Caki2 (cell line): ENCODE measurements at places on chromosomes 4 and X.
A peak's percentile ranks its signal among the peaks of the same experiment; 100 is the strongest.

DNA sequence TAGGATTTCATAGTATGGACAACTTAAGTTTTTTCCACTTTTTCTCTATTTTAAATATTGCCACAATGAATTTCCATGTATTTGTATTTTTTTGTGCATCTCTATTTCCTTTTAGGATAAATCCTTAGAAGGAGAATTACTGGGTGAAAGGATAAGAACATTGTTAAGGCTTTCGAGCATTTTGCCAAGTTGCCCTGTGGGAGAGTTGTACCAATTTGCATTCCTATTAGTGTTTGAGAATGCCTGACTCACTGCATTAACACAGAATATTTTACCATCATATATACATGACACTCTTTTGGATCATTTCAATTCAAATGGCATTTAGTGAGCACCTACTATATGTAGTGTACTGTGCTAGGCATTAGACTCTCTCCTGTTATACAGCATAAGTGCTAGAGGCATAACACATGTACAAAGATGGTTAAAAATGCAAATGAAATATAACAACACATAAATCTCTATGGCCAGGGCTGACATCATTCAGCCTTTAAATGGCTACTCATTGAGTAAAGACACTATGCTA is 57.0 kb downstream of the PLAC1 start:
- DNase-seq = no peak

DNA sequence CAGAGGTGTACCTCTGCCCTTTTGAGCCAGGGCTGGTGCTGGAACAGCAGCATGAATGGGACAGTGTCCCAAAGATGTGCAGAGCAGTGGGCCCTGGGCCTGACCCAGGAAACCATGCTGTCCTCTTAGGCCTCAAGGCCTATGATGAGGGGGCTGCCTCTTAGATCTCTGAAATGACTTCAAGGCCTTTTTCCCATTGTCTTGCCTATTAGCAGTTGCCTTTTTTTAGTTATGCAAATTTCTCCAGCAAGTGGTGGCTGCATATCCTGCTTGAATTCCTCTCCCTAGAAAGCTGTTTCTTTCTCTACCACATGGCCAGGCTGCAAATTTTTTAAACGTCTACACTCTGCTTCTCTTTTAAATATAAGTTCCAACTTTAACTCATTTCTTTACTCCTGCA is 160.3 kb downstream of the CFAP299 start:
- DNase-seq = no peak

DNA sequence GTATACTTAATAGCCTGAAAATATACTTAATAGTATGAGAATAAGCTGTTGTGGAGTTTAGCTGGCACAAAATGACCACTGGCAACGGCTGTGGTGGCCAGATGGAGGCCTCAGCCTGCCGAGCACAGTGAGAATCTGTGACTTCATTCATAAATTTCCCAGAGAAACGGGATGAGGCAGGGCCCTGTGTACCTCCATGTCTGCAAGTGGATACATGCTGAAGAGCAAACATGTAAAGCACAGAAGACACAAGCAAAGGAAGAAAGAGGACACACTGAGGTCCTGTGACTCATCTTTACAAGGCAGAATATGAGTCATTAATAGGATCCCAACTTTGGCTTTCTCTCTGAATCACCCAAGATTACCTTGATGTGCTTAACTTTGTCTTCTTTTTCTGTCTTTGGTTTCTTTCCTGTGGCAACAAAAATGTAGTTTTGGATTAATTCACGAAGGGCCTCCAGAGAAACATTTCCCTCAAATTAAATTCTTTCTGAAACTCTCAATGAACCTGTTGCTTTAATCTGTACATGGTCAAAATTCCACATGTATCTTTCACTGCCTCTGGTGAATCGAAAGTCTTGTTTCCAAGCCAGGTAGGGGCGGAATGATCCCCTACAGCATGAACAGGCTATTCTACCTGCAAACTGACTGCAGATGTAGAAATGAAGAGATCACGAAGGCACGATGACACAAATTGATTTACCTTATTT is 56.4 kb downstream of the IRF2 start:
- DNase-seq = peak; percentile 64

DNA sequence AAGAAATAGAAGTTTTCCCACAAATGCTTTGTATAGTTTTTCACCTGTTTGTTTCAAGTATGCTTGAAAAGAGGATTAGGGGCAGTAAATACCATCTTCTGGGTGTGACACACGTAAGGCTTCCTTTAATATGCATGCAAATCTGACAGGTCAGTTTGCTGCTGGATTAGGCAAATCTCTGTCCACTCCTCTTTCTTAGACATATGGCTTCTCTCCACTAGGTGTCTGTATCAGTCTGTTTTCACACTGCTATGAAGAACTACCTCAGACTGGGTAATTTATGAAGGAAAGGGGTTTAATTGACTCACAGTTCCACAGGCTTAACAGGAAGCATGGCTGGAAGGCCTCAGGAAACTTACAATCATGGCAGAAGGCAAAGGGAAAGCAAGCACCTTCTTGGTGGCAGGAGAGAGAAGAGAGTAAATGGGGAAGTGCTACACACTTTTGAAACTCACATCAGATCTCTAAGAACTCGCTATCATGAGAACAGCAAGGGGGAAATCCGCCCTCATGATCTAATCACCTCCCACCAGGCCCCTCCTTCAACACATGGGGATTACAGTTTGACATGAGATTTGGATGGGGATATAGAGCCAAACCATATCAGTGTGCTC is 66.9 kb downstream of the TAB3 start:
- DNase-seq = no peak

- DNase-seq = no peak
Observed at GRCh38 chr4:77471821-77472495, 133.7 kb upstream of the CXCL13 start.
